ENCODE measurements at places on chromosomes 5 and 9. TPM values are rescaled to one million over a fixed set of nuclear protein-coding genes. Genes with fewer than 3 reads are reported as not detected.

WNK2 gene
- total RNA-seq, result 85.7 TPM

TMEM252 gene
- not detected for total RNA-seq

SOHLH1 gene
- total RNA-seq, result not detected

SLCO6A1 gene
- not detected for total RNA-seq

ITGA2 gene
- total RNA-seq, result 101 TPM

ANKH gene
- total RNA-seq, result 42.1 TPM

EEIG1 gene
- total RNA-seq, result 84.6 TPM

WNT8A gene
- not detected for total RNA-seq

ANKRD31 gene
- 1.5 TPM for total RNA-seq

FOXD4L6 gene
- total RNA-seq, result 0.28 TPM

ST6GALNAC6 gene
- 9.1 TPM for total RNA-seq

CLTB gene
- total RNA-seq, result 116 TPM

CORO2A gene
- total RNA-seq, result 24.3 TPM

NPR3 gene
- total RNA-seq, result 0.19 TPM

PCDHGA8 gene
- total RNA-seq, result 1.1 TPM

PCDHA13 gene
- 2.3 TPM for total RNA-seq

NTNG2 gene
- total RNA-seq, result not detected

CREB3 gene
- 29.4 TPM for total RNA-seq

DBH gene
- total RNA-seq, result not detected

All from Calu3 (cell line).